Progenitor cell of endocrine pancreas (in vitro differentiated cells): ENCODE measurements at places on chromosomes 2 and 18. TPM values are rescaled to one million over a fixed set of nuclear protein-coding genes. Genes with fewer than 3 reads are reported as not detected.

CTIF gene
- 26.4 and 33.1 TPM in 2 replicates for total RNA-seq

PRKAG3 gene
- total RNA-seq: not detected in 2 replicates

CNRIP1 gene
- not detected in 2 replicates for total RNA-seq

CAPN10 gene
- total RNA-seq: 65.5 and 67.2 TPM in 2 replicates

CAPN14 gene
- 0.50 and 0.73 TPM in 2 replicates for total RNA-seq

SGPP2 gene
- total RNA-seq: 14.2 and 19.8 TPM in 2 replicates

MAT2A gene
- total RNA-seq: 281 and 304 TPM in 2 replicates

GPR45 gene
- total RNA-seq: not detected in 2 replicates

EVA1A gene
- total RNA-seq: 10.9 and 11.5 TPM in 2 replicates

BCL11A gene
- 46.2 and 47.9 TPM in 2 replicates for total RNA-seq

KIF3C gene
- 42.3 TPM in 2 replicates for total RNA-seq

DNA sequence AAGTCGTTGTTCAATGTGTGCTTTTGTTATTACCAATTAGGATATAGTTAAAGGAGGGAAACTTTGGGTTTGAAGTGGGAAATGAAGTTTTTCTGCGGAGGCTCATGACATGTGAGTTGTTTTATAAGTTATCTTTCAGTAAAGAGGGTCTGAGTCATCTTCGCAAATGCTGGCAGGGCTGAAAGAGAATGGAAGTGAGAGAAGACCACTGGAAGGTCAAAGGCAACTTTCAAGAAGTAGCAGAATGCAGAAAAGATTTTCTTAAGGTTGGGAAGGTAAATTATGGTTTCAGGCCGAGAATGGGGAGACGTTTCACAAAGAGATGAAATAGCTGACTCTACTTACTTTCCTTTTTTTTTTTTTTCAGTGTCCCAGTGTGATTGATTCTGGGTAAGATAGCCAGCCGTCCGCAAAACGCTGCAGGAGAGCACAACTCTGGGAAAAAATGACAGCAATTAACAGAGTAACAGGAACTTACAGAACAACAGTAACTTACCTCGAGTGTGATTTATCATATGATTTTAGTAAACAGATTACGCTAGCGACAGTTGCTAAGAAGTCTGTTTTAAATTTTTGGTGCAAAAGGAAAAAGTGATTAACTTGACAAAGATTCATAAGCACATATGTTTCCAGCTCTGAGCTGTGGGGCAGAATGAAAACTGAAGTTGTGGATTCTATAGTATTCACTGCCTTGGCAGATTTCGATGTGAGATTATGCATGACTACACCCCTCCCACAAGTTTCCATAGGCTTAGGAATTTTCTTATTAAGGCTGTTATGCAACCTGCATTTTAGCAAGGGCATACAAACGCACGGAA, 46.8 kb upstream of the ACTR3 start:
- H3K36me3 ChIP-seq: peaks cover 2% of the 10 kb centered on the region
- H3K4me3 ChIP-seq: no peak overlapping the region
- H3K27ac ChIP-seq: no peak overlapping the region
- H3K4me1 ChIP-seq: no peaks in the 10 kb centered on the region
- DNase-seq: no peak

- H3K27ac ChIP-seq: no peak overlapping the region
- H3K27me3 ChIP-seq: peaks cover 6% of the 10 kb centered on the region
- peaks cover 3% of the 10 kb centered on the region for H3K4me1 ChIP-seq
- H3K36me3 ChIP-seq: no peaks in the 10 kb centered on the region
These were observed 2.7 kb downstream of the TNP1 start for GRCh38 chr2:216857131-216857550.

DNA sequence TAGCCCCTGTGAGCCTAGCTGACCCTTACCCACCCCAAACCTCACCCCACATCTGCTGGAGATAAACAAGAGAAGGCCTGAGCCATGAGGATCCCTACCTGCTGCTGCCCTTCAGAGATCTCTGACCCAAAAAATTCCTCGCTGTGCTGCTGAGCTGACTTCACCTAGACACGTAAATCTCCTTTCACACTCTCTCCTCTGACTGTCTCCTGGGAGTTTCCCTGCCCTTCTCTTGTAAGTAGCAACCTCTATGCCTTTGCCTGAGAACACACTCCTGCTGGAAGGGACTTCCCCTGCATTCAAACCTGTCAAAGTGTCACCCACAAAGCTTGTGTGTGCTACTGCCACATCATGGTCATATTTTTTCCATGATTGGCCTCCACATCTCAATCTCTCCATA, 134.2 kb upstream of the NOL4 start:
- DNase-seq: no peak
- no peak overlapping the region for H3K4me3 ChIP-seq
- no peaks in the 10 kb centered on the region for H3K36me3 ChIP-seq

GRCh38 chr2:69721022-69721421, 20.9 kb upstream of the ANXA4 start:
- no peak overlapping the region for H3K27ac ChIP-seq
- peaks cover 12% of the 10 kb centered on the region for H3K27me3 ChIP-seq
- no peak for DNase-seq

GRCh38 chr2:219739866-219740440, 112.5 kb downstream of the SLC4A3 start:
- H3K4me1 ChIP-seq: no peaks in the 10 kb centered on the region
- no peaks in the 10 kb centered on the region for H3K36me3 ChIP-seq
- H3K27ac ChIP-seq: no peak overlapping the region
- H3K4me3 ChIP-seq: no peak overlapping the region
- H3K27me3 ChIP-seq: peaks cover 26% of the 10 kb centered on the region
- DNase-seq: no peak

DNA sequence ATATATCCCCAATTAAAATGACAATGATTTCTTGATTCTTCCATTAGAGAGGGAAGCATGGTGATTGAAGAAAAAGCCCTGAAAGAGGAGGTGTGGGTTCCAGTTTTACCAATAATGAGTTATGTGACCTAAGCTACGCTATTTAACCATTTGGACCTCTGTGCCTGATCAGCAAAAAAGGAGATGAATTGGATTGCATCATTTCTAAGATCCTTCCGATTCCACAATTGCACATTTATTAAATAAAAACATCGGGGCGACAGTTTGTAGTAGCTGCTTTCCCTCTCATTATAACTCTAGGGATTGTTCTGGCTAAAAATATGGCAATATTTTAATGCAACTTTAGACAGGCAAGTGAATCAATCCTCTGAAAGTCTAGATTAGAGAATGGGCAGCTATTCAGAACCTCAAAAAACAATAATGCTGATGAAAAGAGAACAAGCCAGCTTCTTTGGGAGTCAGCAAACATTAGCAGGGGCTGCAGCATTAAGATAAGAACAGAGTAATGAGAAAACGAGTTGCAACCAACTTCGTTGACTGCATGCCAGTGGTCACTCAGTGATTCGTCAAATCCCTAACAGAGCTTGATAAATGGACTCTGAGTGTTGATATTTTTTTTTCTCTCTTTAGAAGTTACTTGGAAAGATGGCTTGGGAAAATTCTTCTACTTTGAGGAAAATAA, 301.2 kb downstream of the AGPS start:
- peak overlapping the region; percentile 25 for H3K4me3 ChIP-seq
- H3K27ac ChIP-seq: peak overlapping the region; percentile 33
- H3K4me1 ChIP-seq: peaks cover 59% of the 10 kb centered on the region
- peaks cover 21% of the 10 kb centered on the region for H3K36me3 ChIP-seq
- no peak for DNase-seq

DNA sequence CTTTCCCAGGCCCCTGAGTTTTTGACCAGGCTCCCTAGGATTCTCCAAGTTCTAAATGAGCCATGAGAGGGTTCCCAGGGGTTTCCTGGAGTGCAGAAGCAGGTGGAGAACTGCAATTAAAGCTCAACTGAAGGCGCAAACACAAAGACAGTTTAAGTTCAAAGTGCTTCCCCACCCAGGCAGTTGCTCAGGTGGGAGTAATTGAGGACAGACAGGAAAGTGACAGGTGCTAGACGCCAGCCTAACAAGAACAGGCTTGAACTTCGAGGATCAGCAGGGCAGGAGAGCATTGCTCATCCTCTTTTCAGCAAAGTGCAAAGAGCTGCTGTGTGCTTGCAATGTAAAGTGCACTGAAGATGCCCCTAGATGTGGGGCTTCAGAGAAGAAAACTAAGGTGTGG, 77.2 kb upstream of the ST8SIA3 start:
- DNase-seq: no peak
- no peak overlapping the region for H3K27ac ChIP-seq
- H3K36me3 ChIP-seq: no peaks in the 10 kb centered on the region
- peaks cover 66% of the 10 kb centered on the region for H3K4me1 ChIP-seq
- peaks cover 13% of the 10 kb centered on the region for H3K27me3 ChIP-seq
- H3K4me3 ChIP-seq: no peak overlapping the region

- H3K36me3 ChIP-seq: no peaks in the 10 kb centered on the region
- H3K27ac ChIP-seq: no peak overlapping the region
- no peak for DNase-seq
These were observed 10.4 kb downstream of the IL1RN start for GRCh38 chr2:113137827-113138226.

DNA sequence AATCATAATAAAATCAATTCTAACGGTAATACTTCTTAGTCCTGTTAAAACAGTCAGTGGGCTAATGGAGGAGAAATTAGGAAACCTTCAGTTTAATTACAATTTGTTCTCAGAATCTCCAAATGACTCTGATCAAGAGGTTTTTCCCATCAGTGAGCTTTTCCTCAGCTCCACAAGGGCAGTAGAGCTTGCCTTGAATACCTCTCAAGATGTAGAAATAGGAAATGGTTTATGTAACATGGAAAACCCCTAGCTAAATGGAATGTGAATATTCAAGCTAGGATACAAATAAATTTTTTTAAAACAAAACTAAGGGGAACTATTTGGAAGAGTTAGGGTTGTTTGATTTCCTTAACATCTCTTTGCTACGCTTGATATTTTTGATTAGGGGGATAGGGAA, 87.5 kb downstream of the PLEKHM3 start:
- H3K27me3 ChIP-seq: no peaks in the 10 kb centered on the region
- H3K4me1 ChIP-seq: peaks cover 36% of the 10 kb centered on the region
- H3K27ac ChIP-seq: no peak overlapping the region
- DNase-seq: no peak
- no peak overlapping the region for H3K4me3 ChIP-seq

- peaks cover 24% of the 10 kb centered on the region for H3K27me3 ChIP-seq
- no peaks in the 10 kb centered on the region for H3K36me3 ChIP-seq
- no peak overlapping the region for H3K27ac ChIP-seq
- H3K4me1 ChIP-seq: no peaks in the 10 kb centered on the region
- DNase-seq: no peak
- no peak overlapping the region for H3K4me3 ChIP-seq
These were observed 18.7 kb downstream of the GKN2 start for GRCh38 chr2:68934021-68934420.

DNA sequence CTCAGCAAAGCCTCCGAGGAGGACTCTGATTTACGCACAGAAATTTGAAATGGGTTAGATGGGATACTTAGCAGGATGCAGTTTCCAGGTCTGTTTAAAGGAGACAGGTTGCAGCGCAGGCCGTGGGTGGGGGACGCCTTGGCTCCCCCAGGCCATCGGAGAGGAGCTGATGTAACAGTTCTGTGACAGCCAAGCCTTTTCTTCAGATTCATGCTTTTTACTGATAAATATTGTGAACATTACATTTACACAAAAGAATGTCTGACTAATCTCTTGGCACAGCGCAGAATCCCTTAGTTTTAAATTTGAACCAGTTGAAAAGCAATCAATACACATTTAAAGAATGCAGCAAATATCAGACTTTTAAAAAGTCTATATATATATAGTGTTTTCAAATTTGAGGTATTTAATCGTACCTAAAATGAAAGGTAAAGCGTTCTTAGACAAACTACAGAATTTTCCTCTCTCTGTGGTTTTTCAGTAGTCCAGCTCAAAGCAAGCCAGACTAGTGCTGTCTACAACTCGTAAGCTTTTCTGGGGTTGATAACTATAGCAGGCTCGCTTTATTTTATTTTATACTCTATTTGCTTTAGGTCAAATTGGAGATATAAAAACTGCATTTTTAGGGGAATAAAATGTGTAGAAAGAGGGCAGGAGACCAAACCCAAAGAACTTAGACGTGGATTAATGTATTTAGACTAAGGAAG, 221.9 kb downstream of the PIEZO2 start:
- no peak overlapping the region for H3K27ac ChIP-seq
- no peak overlapping the region for H3K4me3 ChIP-seq
- H3K36me3 ChIP-seq: no peaks in the 10 kb centered on the region
- H3K27me3 ChIP-seq: peaks cover 6% of the 10 kb centered on the region

GRCh38 chr2:73035899-73036711, 35.4 kb downstream of the SFXN5 start:
- peaks cover 7% of the 10 kb centered on the region for H3K4me1 ChIP-seq
- no peaks in the 10 kb centered on the region for H3K27me3 ChIP-seq
- no peak overlapping the region for H3K4me3 ChIP-seq
- peaks cover 7% of the 10 kb centered on the region for H3K36me3 ChIP-seq
- H3K27ac ChIP-seq: no peak overlapping the region

- no peak for DNase-seq
- H3K27ac ChIP-seq: no peak overlapping the region
- H3K36me3 ChIP-seq: no peaks in the 10 kb centered on the region
- peaks cover 38% of the 10 kb centered on the region for H3K4me1 ChIP-seq
- H3K4me3 ChIP-seq: no peak overlapping the region
These were observed 38.5 kb upstream of the STPG4 start for GRCh38 chr2:47193607-47194006.

DNA sequence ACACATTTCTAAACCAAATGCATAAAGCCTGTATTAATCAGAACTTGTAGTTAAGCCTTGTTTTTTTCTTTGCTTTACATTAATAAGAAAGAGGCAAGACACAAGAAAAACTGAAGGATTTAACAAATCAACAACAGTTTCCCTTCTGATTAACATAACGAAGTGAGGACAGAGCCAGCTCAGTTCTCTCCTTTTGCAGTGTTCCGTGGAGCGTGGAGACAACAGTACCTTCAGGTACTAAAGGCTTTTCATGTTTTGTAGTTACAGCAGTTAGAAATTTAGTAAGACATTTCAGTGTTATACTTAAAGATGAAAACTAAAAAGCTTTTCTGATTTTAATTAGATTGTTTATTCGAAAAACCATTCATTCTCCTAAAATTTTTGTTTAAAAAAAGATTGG, 115.2 kb downstream of the FMNL2 start:
- H3K36me3 ChIP-seq: peaks cover 2% of the 10 kb centered on the region
- no peak overlapping the region for H3K27ac ChIP-seq
- no peak overlapping the region for H3K4me3 ChIP-seq
- no peak for DNase-seq
- H3K27me3 ChIP-seq: no peaks in the 10 kb centered on the region

DNA sequence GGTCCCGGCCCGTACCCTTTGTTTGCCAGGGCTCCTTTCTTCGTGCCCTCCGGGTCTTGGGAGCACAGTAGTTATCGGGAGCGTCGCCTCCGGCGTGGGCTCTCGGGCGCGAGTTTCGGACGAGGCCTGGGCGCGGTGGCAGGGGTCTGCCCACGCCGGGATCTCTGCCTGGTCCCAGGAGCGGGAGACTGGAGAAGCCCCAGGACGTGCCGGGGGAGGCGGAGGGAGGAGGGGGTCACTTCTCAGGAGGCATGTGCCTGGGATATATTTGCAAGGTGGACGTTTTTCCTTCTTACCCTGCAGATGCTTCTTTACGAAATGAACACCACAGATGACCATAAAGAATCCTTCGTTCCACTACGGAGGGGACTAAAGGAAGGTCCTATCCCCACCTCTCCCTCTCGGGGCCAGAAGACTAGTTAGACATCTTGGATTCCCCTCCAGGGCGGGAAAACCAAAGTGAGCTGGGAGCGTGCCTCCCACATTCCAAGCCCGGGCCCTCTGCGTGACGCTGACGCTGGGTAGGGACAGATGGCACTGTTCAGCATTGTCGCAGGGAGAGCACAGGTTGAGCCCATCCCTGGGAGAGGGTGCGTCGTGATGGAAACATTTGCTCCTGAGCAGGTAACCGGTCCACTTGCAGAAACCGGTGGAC, 483 bp upstream of the FHL2 start:
- H3K36me3 ChIP-seq: no peaks in the 10 kb centered on the region
- H3K4me3 ChIP-seq: peak overlapping the region; percentile 48
- peaks cover 3% of the 10 kb centered on the region for H3K4me1 ChIP-seq
- DNase-seq: no peak

GRCh38 chr18:37270038-37270665, 295.4 kb downstream of the CELF4 start:
- H3K4me3 ChIP-seq: no peak overlapping the region
- H3K4me1 ChIP-seq: no peaks in the 10 kb centered on the region
- H3K36me3 ChIP-seq: no peaks in the 10 kb centered on the region
- DNase-seq: peak; percentile 60
